Hematopoietic multipotent progenitor cell treated with erythropoietin and hydrocortisone succinate and interleukin-3 and kit ligand, for 8 days (in vitro differentiated cells): ENCODE measurements at places on chromosomes 4 and X.

GRCh38 chr4:47824840-47825239 lies 13.0 kb downstream of the CORIN start:
- DNase-seq, result no peak

DNA sequence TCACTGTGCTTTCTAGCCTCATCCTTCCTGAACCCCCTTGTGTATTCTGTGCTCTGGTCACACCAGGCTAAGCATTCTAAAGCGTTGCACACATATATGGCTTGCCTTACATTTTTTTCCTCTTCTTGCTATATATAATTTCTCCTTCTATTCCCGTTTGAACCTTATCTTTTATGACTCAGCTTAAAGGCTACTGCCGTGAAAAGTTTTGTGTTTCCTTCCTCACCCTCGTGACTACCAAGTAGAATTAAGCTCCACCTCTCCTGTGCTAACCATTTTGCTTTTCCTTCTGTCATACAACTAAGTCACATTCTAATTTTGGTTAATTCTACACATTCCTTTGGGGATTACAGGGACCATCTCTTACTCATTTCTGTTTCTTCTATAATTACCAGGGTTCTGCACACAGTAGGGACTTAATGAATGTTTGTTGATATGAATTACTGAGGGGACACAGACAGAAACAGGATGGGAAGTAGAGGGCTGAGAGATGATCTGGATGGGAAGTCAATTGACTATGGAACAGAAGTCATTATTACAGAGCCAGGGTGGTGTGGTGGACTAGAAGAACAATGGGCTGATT lies 67.1 kb downstream of the DOCK11 start:
- DNase-seq, result peak; percentile 51

DNA sequence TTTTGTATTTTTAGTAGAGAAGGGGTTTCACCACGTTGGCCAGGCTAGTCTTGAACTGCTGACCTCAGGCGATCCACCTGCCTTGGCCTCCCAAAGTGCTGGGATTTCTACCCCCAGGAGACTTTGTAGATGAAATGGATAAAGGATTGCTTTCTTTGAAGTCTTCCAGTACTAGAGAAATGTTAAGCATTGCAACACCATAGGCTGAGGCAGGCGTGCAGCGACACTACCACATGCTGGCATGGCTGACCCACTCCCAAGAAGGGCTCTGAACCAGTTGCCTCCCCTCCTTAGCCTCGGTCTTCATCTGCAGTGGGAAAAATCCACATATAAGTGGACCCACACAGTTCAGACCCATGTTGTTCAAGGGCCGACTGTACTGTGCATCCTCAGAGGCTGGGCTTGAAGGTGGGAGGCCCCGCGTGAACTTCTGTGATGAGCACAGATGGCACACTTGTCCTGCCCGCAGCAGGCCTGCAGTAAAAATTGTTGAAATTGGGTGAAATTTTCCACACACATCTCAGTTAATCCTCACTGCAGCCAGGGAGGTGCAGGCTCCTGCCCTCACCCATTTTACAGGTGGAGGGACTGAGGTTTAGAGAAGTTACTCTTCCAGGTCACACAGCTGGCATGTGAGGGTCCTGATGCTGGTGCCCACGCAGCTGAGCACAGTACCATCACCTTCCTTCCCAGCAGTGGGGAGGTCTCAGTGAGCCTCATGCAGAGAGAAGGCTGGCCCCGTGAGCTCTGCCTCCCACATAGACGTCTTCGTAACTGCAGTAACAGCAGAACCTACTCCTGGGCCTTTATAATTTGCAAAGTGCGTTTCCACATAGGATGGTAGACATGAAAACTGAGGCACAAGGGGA lies 35.5 kb downstream of the HTRA3 start:
- DNase-seq, result no peak

DNA sequence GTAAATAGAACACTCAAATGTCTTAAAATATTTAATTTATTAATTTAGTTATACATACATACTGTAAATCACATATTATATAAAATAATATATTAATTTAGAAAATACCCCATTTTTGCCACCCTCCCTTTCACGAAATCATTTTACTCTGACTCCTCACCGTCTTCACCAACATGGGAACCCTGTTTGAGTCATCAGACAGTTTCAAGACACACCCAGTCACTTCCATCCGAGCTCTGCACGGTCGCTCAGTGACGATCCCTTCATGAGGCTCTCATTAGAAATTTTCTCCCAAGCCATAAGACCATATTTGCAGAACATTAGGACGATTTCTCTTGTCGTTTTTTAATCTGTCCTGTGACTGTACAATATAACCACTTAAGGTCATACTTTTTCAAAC lies 14.5 kb downstream of the ZNF275 start:
- DNase-seq, result no peak

DNA sequence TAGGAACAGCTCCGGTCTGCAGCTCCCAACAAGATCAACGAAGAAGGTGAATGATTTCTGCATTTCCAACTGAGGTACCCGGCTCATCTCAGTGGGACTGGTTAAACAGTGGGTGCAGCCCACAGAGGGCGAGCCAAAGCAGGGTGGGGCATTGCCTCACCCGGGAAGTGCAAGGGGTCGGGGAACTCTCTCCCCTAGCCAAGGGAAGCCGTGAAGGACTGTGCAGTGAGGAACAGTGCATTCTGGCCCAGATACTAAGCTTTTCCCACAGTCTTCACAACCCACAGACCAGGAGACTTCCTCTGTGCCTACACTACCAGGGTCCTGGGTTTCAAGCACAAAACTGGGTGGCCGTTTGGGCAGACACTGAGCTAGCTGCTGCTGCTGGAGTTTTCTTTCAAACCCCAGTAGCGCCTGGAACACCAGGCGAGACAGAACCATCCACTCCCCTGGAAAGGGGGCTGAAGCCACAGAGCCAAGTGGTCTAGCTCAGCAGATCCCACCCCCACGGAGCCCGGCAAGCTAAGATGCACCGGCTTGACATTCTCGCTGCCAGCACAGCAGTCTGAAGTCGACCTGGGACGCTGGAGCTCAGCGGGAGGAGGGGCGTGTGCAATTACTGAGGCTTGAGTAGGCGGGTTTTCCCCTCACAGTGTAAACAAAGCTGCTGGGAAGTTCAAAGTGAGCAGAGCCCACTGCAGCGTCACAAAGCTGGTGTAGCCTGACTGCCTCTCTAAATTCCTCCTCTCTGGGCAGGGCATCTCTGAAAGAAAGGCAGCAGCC lies 84.6 kb downstream of the THOC2 start:
- DNase-seq, result no peak

GRCh38 chrX:141879616-141880015 lies 24.1 kb upstream of the MAGEC1 start:
- DNase-seq, result no peak

DNA sequence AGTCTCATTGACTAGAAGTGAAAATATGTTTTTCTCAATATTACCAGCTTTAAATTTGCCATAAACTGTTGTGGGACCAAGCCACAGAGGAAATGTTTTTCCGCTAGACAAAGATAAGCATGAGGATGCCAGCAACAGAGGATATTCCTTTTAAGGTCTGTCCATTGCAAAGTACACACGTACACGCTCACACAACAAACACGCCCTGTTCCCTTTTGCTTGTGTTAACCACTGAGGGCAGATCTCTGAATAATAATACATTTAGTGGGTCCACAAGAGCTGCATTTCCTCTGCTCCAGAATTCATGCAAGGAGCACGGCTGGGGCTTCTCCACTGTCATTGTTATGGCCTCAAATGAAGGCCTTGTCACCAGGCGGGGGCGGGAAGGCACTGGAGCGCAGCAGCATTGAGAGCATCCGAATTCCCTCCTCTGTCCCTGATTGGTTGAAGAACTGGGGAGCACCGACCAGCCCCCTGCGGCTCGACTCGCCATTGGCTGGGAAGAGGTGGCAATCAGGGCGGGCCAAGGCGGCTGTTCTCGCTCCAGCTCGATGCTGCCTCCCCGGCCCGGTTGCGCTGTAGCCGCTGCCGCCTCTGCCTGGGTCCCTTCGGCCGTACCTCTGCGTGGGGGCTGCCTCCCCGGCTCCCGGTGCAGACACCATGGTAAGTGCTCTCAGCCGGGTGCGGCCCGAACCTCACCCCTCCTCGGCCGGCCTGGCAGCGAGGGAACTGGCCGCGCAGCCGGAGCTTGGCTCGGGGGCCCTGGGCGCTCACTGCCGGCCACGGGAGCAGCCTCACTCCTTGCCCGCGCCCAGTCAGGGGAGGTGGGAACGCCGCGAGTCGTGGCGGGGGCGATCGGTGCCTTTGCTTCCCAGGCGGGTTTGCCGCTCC lies at the start of gene GUCY1B1:
TSS of gene GUCY1B1 (plus strand) at position 541 of the 891 bp plus-strand sequence. CDS start at position 661, 120 bp downstream.
- DNase-seq, result peak; percentile 92

DNA sequence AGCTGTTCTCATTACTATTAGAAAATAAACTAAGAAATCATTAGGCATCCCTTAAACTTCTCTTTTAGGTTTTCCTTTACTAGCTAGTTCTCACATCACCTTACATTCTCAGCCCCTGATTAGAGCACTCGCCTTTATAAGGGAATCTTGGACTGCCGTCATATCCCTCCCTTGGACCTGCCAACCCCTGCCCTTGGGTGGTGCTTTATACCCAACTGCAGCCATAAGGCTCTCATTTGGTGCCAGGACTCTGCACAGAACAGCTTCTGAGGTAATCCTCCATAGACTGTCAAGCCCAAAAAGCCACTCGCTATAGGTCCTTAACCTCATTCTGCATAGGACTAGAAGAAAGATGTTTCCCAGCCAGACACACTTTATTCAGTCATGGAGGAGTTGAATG lies 67.5 kb downstream of the NHSL2 start:
- DNase-seq, result no peak

DNA sequence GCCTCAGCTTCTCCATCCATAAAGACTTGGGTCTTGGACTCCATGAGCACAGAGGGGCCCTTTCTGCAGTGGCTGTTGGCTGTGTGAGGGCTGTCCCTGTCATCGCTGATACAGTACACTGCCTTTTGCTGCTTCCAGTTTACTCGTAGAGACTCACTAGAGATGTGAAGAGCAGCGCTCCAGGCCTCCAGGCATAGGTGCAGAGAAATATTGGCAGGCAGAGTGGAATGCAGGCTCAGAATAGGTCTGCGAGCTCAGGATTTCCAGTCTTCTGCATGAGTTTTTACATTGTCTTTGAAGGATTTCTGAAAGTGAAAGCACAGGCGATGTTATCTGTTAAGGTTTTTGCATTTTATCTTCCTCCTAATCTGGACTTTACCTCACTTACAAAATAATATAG lies 97.4 kb downstream of the AASDH start:
- no peak for DNase-seq

DNA sequence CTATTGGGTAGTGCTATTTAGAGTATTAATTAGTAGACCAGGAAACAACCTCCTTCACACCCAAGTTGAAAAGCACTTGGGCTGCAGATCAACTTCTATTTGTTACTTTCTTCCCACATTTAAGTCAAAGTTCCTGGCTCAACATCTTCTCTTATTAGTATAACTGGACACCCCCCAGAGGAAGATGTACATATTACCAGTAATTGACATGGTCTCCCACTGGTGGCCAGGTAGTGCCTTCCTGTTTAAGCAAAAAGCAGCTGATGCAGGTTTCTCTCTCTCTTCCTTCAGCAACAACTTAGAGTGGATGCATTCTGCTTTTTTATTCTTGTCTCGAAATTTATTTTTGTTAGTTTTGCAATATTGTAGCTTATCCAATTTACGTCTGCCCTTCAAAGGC lies 438.1 kb downstream of the GBA3 start:
- DNase-seq, result no peak

DNA sequence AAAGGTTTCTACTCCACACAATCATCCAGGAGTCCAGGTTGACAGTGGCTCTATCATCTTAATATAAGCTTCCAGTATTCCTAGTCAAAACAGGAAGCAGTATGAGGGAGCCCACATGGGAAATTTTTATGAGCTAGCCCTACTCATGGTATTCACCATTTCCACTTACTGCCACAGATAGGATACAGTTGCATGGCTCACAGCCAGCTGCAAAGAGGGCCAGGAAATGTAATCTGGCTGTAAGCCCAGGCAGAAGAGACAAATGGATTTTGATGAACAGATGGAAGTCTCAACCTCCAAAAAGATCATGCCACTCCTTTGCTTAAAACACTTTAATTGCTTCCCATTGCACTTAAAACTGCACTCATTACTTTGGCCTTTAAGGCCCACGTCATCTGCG lies 150.6 kb downstream of the ADAMTS3 start:
- peak; percentile 72 for DNase-seq
